GOT3 (cell line): ENCODE measurements at places on chromosomes 2 and 18.

GRCh38 chr2:238004077-238004830, 37.4 kb downstream of the UBE2F start:
- no peak for DNase-seq

DNA sequence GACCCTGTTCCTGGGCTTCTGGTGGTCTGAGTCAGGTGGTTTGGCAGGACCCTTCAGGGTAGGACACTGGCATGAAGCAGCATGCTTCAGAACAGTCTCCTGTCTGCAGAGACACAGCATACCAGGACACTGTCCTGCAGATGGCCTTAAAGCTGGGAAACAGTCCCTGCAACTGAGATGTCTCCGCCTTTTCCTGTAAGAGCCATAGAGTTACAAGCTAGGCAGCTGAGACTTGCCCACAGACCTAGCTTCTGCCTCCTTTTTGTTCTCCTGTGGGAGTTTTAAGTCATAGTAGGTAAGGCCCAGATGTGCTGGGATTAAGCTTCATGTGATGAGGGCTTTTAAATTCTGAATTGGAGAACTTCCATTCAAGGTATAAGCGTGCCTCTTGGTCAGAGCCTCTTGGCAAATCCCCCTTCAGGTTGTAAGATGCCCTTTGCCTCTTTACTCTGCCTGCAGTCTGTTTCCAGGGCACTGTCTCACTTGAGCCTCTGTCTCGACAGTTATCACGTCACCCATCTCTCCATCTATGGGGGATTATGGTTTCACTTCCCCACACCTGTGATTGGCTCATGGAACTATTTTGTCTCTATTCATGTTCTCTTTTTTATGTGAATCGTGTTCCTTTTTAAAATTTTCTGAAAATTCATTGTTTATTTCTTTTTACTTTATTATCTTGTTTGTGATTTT, 51.8 kb downstream of the COA5 start:
- no peak for DNase-seq

DNA sequence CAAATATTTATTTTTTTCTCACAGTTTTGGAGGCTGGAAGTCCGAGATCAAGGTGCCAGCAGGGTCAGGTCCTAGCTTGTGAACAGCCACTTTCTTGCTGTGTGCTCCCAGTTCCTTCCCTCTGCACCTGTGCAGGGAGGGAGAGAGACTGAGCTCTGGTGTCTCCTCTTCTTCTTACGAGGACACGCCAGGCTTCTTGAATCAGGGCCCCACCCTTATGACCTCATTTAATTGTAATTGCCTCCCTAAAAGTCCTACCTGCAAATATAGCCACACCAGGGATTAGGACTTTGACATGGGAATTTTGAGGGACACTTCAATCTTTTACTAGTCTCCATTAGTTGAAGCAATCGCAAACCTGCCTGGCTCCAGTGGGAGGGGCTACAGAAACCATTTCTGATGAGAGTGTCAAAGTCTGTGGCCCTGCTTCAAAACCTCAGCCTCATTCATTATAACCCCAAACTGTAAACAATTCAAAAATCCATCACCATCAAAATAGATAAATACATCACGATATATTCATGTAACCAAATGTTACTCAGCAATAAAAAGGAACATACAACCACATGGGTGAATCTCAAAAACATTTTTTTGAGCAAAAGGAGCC, 18.2 kb upstream of the SEH1L start:
- no peak for DNase-seq

- no peak for DNase-seq
Measured at GRCh38 chr2:191789796-191790195, 57.1 kb downstream of the CAVIN2 start.

DNA sequence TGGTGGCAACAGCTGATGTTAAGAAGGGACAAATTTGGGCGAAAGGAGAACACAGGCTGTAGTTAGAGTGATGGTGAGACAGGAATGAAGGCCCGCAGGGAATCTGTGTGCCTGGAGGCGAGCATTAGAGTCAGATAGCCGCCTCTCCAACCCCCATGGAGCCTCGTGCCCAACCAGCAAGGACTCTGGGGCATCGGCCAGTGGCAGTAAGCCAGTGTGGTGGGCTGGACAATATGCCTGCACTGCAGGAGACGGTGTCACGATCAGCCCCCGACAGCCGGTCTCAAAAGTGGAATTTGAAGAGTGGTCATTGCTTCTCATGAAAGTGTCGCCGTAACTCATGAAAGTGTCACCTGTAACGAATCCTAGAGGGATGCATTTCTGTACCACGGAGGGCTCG, 249.4 kb downstream of the ALPK2 start:
- no peak for DNase-seq

DNA sequence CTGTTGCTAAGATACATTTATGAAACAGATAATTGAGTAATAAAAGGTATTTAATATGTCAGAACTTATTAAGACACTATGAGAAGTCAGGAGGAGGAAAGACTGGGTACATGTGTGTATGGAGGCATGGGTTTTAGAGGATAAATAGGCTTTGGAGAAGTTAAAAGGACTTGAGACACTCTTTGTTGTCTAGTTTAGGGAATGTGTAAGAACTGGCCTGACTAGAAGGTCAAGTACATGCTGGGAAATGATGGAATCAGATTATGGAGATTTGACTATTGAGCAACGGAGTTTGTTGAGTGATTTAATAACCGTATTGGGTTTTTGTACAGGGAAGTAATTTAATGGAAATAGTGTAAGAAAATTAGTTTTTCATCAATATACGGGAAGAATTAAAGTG, 28.2 kb upstream of the SPDYA start:
- DNase-seq = no peak

DNA sequence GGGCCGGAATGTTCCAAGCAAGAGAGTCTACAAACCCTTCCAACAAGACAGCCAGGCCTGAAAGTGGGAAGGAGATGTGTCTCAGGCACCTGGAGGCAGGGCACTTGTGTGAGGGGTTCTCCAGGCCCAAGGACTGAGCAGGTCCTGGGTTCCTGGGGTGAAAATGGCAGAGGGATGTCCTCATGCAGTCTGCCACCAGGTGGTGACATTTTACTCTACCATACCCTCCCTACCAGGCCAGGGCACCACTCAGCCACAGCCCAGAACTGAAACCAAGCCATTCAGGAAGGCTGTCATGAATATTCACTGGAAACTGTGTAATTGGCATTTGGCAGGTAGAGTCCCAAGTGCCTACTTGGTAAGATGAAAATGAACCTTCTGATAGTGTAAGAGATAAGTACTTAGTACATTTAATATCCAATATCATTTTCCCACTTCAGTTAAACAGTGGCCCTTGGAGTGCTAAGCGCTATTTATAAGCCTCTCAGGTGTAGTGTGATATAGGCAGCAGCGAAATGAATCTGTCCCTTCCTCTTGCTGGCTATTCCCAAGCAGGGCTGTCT, 185.1 kb downstream of the MYO5B start:
- DNase-seq = no peak

DNA sequence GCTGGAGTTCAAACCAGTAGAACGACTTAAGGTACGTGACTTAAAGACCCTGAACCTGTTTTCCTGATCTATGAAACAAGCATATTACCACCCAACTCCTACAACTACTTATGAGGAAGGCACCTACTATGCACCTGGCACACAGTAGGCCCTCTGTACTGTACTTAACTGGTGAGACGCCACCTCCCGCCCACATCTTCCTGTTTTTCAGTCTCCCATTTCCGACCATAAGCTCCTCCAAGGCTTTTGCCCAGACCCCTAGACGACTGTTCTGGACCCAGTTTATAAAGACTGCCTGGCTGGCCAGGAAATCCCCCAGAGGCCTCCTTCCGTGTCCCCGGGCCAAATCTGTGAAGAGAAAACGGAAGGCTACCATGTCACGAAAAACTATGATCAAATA, 1.5 kb downstream of the GALNT14 start:
- DNase-seq = no peak

DNA sequence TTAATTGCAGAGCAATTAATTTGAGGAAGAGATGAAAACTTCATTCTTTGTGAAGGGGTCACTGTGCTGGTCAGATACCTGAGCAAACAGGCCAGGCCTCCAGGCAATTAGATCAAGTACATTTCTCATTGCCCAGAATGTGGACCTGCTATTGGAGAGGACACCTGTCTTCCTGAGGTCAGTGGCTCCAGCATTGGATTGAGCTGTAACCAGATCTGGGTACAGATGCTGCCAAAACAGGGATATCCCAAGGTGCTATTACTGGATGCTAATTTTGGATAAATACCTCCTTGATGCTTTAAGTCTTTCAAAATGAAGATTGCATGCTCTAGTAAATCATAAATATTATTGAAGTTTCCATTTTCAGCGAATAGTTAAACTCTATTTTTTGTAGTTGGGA, 131.5 kb downstream of the FAM161A start:
- no peak for DNase-seq

- no peak for DNase-seq
Measured at GRCh38 chr18:35837922-35838496, 134.5 kb upstream of the RMP24 start.

- no peak for DNase-seq
Measured at GRCh38 chr18:55818284-55818683, 230.3 kb upstream of the TCF4 start.

DNA sequence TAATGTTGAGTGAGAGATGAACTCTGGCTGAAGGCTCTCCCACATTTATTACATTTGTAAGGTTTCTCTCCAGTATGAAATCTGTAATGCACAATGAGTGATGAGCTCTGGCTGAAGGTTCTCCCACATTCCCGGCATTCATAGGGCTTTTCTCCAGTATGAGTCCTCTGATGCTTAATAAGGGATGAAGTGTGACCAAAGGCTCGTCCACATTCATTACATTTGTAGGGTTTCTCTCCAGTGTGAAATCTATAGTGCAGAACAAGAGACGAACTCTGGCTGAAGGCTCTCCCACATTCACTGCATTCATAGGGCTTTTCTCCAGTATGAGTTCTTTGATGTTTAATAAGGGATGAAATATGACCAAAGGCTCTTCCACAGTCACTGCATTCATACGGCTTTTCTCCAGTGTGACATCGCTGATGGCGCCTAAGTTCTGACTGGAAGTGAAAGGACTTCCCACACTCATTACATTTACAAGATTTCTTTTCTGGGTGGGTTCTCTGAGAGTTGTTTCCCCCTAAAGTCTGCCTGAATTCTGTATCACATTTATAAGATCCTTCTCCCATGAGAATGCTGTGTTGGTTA, 10.2 kb downstream of the ZNF514 start:
- no peak for DNase-seq

DNA sequence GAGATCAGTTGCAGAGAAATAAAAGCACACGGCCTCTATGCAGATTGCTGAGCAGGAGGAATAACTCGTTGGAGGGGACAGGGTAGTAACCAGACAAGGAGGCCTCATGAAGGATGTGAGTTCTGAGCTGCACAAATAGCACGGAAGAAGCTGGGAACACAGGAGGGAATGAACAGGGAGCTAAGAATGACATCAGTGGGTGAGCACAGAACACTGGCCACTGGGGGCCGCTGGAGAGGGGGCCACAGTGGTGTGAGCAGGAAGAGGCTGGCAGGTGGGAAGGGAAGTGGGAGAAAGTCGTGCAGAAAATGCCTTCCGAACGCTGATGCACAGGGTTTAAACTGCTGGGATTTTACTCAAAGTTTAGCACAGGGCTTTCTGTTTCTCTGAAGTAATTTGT, 61.0 kb downstream of the ZAP70 start:
- DNase-seq = no peak

DNA sequence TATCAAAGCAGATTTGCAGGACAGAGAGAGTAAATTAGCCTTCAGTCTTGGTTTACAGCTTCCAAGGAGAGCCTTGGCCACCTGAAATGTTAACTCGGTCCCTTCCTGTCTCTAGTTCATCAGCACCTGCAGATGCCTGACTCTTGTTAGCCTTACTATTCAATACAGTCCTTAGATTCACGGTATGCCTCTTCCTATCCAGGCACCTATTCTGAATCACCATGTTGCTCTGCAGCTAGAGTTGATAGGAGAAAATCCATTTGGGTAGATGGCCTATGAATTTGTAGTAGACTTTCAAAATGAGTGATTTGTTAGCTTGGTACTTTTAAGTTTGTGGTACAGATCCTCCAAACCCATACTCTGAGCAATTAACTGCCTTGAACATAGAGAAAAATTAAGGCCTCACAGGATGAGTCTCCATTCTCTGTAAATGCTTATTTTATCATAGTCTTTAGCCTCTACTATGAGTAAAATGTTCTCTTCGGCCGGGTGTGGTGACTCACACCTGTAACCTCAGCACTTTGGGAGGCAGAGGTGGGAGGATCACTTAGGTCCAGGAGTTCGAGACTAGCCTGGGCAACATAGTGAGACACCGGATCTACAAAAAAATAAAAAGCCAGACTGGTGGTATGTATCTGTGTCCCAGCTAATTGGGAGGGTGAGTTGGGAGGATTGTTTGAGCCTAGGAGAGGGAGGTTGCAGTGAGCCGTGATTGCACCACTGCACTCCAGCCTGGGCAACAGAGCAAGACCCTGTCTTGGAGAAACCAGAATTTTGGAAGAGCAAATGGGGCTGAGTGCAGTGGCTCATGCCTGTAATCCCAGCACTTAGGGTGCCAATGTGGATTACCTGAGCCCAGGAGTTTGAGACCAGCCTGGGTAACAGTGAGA, 32.9 kb downstream of the PTCD3 start:
- no peak for DNase-seq

GRCh38 chr18:10230072-10230471, 224.4 kb upstream of the APCDD1 start:
- no peak for DNase-seq

DNA sequence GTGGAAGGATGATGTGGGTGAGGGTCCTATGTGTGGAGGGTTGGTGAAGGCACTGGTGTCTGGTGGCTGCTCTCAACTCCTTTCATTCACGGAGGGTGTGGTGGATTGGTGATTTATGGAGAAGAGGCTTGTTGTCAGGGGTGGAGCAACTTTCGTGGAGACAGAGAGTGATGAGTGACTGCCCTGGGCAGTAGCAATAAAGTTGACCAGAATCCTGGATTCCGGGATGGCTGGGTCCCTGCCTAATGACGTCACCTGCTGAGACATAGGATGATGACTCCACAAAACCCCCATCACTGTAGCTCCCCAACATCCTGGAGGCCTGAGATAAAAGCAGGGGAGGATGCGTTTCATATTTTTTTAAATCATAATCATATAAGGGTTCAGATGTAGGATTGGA, 193.0 kb downstream of the ACKR3 start:
- DNase-seq = no peak

GRCh38 chr2:218744615-218745014, 34.0 kb downstream of the TTLL4 start:
- no peak for DNase-seq

DNA sequence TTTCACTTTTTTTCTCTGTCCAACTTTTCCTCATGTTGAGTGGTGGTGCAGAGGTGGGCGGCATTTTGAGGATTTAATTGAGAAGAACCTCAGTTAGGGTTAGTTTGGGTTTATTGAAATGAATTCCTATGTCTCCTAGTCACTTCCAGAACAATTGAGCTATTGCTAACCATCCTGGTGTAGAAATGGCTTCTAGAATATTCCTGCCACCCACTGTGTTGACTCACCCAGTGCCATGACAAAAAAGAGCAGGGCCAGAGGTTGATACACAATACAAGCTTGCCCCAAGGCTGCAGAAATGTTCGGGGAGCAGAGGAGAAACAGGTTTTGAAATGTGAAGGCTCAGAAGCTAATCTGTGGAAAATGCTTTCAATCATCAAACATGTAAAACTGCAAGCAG, 167.1 kb upstream of the TRIB2 start:
- DNase-seq = no peak

- no peak for DNase-seq
Measured at GRCh38 chr18:7645756-7646155, 78.6 kb downstream of the PTPRM start.
